Stimulated activated CD4-positive, alpha-beta T cell treated with anti-CD3 and anti-CD28 coated beads, Interleukin-4, amount 100 ng/mL, for 4 hours (primary cell): ENCODE measurements at places on chromosomes 1 and 21.

- DNase-seq: no peak
Measured at GRCh38 chr1:20416706-20417105, 69.3 kb downstream of the CAMK2N1 start.

- no peak for DNase-seq
Measured at GRCh38 chr1:8031176-8031785, 5.2 kb upstream of the ERRFI1 start.

DNA sequence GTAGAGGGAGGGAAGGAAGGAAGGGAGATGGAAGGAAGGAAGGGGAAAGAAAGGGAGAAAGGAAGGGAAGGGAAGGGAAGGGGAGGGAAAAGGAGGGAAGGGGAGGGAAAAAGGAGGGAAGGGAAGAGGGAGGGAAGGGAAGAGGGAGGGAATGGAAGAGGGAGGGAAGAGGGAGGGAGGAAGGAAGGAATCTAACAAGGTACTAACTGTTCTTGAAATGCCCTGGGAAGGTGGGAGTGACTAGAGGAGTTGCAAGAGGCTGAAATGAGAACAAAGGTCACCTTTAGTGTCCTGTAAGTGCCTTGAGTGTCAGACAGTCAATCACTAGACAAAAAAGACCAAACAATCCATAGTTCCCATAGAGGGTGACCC lies 2.3 kb upstream of the ATP2B4 start:
- no peak for DNase-seq

DNA sequence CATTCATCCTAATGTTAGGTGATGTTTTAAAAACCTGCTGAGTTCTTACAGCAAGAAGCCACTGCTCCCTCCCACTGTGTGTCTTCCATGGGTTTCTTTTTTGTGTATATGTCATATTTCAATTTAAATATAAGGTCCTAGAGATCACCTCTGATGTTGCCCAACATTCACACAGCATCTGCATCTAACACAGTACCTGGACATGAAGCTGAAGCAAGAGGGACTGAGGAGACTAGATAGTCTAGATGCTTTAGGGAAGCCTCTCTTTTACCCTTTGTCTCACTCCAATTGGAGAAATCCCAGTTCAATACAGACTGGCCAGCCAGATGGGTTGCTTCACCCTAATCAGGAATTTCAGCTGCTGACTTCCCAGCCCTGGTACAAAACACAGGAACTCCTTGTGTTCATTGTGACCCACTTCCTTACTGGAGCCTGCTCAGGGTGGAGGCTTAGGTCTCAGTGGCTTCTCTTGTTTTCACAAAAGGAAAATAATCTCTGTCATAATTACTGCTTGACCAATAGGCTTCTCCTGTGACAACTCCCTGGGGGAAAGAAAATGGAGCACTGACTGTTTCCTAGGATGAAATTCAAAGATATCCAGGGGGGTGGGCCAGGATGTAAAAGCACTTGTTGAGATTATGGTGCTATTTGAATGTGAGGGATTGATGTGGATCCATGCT lies 17.3 kb downstream of the BTG2 start:
- DNase-seq: no peak

- DNase-seq: no peak
Measured at GRCh38 chr1:92711473-92712165, 73.3 kb downstream of the EVI5 start.
